NCI-H1436 (cell line): ENCODE measurements at places on chromosomes 3 and 15.

DNA sequence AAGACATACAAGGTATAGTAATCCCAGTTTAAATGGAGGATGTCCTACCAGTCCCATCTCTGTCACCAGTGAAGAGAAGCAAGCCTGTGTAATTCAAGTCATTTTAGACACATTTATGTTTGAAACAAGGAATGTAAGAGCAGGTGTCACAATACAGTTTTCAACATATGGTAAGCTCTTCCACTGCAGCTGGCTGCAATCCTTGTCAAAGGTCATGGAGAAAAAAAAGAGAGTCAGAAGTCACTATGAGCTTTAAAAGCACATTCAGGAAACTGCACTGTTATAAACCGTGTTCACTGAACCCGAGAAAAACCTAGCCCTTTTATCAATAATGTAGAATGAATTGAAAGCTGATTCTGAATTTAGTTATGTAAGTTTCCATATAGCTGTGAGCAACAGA, 206.4 kb downstream of the NAALADL2 start:
- no peak for DNase-seq

DNA sequence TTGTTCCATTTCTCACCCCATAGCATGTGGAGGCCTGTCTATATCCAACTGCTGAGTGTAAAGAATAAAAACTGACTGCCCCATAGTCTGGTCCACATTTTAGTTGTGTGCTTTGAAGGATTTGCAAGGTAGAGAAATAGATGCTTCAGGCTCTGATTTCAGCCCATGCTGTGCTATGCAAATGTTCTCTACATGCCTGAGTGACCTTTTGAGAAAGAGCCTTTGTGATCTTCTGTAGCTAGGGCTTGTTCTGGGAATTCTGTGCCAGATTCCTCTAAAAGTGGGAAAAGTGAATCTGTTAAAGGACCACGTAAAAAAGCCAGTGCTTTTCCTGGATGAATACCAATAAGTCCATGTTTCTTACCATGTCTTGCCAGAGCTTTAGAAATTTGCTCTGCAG, 5.2 kb downstream of the KCTD6 start:
- no peak for DNase-seq

DNA sequence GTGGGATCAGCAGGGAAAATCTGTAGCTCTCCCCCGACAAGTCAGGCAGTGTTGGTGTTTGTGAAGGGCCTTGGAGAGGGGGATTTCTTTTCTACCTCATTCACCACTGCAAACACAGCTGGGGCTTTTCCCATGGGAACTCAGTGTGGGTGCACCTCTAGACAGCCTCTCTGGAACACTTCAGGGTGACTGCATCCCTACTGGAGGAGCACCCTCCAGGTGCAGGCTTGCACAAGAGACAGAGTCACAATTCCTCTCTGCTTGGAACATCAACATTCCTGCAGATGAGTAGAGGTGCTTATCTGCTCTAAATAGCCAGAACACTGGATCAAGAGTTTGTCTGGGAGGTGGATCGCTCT, 72.7 kb upstream of the AKAP13 start:
- DNase-seq, result no peak

- no peak for DNase-seq
These were observed 6.4 kb downstream of the DNAJC19 start for GRCh38 chr3:180983136-180983535.

- no peak for DNase-seq
These were observed 11.0 kb upstream of the FBLN2 start for GRCh38 chr3:13537909-13538296.

- DNase-seq, result no peak
These were observed 11.3 kb upstream of the LIMD1 start for GRCh38 chr3:45583021-45583851.

DNA sequence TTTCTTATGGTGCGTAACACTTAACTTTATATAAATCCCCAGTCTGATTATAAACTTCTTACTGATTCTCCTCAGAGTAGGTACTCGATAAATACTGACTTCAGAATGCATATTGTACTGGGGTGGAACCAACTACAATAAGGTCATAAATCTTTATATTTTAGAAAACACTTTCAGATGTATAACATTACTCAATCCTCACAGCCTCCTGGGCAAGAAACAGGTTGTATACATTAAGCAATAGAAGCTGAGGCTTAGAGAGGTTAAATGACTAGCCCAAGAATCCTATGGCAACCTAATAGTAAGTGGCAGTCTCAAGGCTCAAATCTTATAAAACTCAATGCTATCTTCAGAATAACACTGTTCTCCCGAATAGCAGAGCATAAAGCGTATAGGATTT, 9.1 kb downstream of the VPS13C start:
- DNase-seq, result no peak

GRCh38 chr3:185065059-185065458, 87.8 kb downstream of the C3orf70 start:
- DNase-seq, result no peak

GRCh38 chr3:32222950-32223349, 15.5 kb upstream of the CMTM8 start:
- no peak for DNase-seq

DNA sequence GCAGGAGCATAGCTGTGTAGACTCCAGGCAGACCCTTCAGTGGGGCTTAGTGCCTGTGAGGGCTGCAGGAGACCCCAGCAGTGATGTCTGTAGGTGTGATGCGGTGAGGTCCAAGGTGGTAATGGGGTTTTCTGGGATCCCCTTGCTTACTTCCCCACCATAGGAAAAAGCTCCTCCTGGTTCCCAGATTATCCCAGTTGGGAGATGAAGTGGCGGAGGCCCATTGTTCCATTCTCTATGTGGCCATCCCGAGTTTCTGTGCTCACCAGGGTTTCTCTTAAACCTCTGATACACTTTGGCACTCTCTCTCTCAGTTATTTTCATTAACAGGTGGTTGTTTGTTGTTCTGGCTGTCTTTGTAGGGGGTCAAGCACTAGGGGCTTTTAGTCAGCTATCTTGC, 146.7 kb upstream of the IGF1R start:
- DNase-seq, result no peak

DNA sequence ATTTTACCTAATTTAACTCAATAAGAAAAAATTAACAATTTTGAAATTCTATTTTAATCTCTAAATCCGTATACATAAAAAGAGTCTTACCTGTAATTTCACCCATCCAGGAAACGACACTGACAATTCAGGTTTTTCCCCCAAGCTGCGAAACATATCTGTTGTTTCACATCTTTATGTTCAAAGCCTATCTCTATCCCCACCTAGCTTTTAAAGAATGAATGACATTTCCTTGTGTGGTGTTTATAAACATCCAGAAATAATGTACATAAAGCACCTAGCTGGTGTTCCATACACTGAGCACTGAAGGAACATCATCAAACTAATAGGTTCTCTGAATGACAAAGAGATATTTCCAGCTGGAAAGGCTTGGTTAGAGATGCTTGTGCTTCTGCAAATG, 867.8 kb downstream of the SQOR start:
- DNase-seq, result no peak

DNA sequence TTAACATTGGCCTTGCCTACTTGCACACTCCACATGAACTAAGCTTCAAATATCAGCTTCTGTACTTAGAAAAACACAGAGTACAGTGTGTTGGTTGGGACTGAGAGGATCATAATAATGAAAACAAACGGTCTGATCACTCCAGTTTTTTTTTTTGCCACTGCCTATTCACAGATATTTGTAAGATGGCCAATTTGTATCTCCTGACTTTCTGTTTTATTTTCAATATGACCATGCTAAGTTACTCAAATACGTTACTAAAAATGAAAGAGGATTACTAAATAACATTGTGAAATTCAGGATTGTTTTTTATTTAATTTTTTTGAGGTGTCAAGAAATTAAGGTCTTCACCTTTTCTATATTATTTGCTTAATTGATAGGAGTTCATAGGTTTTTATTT, 595.1 kb downstream of the TUSC7 start:
- no peak for DNase-seq

- no peak for DNase-seq
These were observed 188.6 kb upstream of the EPHA3 start for GRCh38 chr3:88918841-88919240.

GRCh38 chr3:138202945-138203701, 16.0 kb downstream of the ARMC8 start:
- DNase-seq, result no peak

DNA sequence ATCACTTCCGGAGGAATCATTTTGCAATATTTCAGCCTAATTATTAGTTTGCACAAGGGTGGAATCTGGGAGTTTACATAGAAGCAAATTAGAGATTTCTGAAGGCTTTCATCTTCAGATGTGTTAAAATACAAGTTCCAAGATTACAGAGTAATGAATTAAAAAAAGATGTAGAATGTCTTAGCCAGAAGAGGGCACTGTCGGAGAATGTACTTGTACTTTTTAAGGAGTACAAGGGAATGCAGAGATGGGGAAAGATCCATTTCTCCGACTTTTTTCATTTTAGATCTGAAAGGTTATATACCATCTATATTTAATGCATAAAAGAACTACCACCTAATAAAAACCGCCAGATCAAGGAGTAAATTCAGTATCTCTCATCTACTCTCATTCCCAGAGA, 43.1 kb upstream of the WDR5B start:
- DNase-seq, result no peak

DNA sequence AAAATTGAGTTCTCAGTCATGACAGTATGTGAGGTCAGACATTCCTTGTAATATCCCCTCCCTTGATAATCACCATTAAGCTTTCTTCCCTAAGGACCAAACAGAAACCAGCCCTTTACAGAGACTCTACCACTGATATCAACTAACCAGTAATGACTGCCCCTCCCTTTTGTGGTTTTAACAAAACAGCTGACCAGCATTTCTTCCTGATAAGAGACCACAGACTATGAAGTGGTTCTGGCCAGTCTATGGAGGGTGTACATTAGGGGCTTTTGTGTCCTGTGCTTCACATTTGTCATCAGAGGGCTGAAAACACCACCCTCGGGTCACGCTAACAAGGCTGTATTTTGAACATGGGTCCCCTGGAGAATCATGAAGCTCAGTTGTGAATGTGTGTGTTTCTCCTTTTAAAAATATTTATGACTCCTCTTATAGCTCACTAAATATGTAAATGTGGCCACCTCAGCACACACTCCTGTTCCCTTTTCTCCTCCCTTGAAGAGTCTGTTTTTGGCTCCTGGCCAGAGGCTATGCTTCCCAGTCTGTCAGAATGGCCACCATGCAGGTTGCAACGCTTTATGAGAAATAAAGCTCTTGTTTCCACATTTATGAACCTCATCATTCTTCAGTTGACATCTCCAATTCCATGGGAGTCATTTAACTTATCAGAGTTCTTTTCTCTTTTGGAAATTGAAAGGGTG, 239.3 kb downstream of the CPNE4 start:
- peak; percentile 60 for DNase-seq

DNA sequence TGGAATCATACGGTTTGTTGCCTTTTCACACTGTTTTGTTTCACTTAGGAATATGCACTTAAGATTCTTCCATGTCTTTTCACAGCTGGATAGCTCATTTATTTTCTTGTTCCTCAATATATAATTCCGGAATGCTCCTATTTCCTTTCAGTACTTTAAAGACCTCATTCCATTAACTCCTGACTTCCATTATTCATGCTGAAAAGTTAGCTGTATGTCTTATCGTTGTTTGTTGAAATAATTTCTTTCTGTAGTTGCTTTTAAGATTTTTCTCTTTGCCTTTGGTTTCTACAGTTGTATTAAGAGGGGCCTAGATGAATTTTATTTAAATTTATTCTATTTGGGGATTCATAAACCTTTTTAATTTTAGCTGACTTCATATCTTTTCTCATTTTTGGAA, 122.2 kb downstream of the ANXA2 start:
- no peak for DNase-seq

DNA sequence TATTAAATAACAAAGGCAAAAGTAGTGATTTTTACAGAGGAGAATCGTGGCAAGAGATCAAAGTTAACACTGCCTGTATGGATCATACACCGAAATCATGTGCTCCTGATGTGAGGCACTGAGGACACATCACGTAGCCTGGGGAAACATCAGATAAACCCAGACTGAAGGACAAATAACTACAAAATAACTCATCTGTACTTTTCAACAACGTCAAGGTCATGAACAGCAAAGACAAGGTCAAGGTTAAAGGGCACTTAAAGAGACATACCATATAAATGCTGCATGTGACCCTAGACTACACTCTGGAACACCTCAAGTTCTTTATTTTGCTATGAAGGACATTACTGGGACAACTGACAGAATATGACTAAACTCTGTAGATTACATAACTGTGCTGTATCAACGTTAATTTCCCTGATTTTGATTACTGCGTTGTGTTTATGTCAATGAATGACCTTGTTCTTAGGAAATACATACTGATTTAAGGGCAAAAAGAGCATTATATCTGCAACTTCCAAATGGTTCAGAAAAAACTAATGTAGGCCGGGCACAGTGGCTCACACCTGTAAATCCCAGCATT, 48.1 kb downstream of the CHSY1 start:
- no peak for DNase-seq

DNA sequence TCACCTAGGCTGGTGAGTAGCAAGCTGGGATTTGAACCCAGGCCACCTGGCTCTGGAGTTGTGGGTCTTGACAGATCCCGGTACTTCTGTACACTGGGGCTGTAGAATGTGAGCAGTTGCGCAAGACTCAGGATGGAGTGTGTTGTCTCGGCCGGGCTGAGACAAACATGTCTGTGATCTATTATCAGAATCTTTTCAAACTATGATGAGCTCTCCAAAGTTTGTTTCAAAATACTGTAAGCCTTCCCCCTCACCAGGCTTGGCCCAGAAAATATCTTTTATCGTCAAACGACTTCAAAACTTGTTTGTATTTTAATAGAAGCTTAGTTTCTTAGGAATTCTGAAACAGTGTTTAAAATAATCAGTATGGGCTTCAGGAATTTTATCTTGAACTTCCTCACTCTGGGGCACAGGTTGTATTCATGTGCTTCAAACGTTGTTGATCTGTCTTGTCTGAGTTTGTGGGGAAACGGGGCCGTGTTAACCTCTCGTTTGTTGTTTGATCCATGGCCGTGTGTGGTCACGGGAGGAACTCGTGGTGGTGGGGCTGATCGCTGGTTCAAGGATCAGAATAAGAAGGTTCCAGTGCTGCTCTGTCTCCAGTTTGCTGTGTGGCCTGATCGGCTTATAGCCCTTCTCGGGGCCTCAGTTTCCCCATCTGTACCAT, 40.3 kb upstream of the TFRC start:
- DNase-seq, result no peak

DNA sequence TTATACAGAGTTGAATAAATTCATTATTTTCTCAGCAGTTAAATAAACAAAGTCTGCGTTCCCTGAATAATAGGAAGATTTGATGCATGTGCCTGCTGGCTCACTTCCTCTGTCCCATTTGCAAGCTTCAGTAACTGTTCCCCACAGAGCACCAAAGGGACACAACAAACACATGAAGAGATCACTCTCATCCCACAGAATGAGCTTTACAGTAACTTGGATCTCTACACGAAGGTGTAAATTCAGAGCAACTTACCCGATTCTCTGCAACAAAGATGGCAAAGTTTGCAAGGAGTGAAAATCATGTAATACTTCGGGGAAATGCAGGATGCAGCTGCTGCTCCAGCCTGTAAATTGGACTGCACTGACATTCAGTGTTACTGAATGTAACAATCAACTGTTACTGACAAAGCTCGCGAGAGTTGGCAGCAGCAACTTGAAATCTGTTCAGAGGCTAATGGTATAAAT, at the start of gene BCHE:
Gene BCHE (minus strand): TSS at position 366 of the 468 bp plus-strand sequence. CDS start 6,390 bp downstream, outside the sequence.
- DNase-seq, result peak; percentile 49
